ENCODE measurements at places on chromosomes 1 and 21. TPM values are rescaled to one million over a fixed set of nuclear protein-coding genes. Genes with fewer than 3 reads are reported as not detected.

DNA sequence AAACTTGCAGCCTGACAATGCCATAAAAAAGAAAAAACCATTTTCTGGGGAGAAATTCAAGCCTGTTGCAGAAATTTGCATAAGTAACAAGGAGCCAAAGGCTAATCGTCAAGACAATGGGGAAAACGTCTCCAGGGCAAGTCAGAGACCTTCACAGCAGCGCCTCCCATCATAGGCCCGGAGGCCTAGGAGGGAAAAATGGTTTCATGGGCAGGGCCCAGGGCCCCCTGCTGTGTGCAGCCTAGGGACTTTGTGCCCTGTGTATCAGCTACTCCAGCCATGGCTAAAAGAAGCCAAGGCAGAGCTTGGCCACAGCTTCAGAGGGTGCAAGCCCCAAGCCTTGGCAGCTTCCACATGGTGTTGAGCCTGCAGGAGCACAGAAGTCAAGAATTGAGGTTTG lies 369.5 kb downstream of the NTNG1 start:
- no peak for DNase-seq

- DNase-seq, result peak; percentile 9
Measured at GRCh38 chr1:225928186-225929175, 4.4 kb upstream of the PYCR2 start.

- DNase-seq, result no peak
Measured at GRCh38 chr1:239322369-239322768, 64.0 kb upstream of the CHRM3 start.

GRCh38 chr1:222049176-222049575 lies 307.3 kb upstream of the DUSP10 start:
- no peak for DNase-seq

GRCh38 chr1:153699768-153700167 lies 21.3 kb downstream of the NPR1 start:
- DNase-seq, result no peak

- DNase-seq, result no peak
Measured at GRCh38 chr1:60969971-60970509, 112.3 kb upstream of the NFIA start.

DNA sequence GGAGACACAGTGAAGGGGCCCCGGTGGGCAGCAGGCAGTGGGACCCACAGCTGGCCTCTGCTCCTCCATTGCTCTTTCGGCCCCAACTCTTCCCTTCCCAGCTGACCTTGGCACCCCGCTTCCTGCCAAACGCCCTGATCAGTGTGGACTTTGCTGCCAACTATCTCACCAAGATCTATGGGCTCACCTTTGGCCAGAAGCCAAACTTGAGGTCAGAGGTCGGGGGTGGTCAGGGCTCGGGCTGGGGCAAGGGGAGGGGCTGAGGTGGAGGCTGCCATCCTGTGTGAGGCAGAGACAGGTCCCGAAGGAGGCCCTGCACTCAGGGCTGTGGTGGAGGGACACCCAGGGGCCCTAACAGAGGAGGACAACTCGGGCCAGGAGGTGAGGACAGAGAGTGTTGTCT lies 13.7 kb downstream of the PODN start:
- peak; percentile 33 for DNase-seq

Gene CASQ1
- total RNA-seq, result 12.6 TPM
